ENCODE measurements at places on chromosomes 3 and 15.
A peak's percentile ranks its signal among the peaks of the same experiment; 100 is the strongest.

DNA sequence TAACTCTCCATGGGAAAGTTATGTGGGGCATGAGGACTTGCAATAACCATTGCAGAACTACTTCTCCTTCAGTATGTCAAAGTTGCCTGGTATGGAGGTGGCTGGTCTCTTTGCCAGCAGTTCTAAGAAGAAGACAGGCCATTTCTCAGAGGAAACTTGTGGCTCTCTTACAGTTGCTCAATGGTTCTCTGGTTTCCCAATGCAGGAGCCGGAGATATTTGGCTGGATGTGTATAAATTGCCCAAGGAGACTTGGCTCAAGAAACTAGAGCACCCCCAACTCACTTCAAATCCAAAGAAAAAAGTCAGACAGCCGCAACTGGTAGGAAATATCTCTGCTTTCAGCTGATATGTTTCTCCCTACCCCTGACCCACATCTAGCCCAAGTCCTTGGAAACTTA lies 24.2 kb downstream of the WDR93 start:
- DNase-seq = no peak

DNA sequence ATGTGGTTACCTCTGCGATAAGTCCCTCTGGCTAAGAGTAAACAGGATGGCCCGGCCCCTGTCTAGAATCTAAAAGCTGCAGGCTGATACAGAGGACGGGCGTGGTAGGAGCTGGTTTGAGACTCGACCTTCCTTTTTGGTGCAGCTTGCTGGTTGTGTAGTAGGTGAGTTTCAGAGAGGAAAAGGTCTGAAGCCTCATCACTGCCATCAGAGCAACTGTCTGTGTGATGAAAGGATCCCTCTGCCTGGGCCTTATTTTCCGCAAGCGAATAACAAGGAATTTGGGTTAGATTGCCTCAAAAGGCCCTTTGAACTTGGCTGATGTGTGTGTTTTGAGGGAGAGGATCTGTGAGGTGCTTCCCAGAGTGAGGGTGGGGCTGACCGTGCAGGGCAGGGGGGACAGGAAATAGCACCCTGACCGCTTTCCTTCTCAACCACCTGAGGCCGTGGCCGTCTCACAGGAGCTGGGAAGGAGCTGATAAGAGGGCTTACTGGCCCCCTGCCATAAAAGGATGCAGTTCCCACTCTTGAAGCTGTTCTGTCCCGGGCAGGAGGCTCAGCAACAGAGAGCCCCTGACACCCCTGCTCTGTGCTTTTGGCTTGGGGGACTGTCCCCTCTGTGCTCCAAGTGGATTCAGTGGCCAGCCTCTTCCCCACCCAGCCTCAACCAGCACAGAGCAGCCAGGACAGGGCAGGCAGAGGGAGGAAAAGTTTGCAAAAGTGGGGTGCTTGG lies 45.6 kb upstream of the TFRC start:
- DNase-seq = no peak

- no peak for DNase-seq
These were observed 134.4 kb downstream of the TMCO5A start for GRCh38 chr15:38068626-38069391.

DNA sequence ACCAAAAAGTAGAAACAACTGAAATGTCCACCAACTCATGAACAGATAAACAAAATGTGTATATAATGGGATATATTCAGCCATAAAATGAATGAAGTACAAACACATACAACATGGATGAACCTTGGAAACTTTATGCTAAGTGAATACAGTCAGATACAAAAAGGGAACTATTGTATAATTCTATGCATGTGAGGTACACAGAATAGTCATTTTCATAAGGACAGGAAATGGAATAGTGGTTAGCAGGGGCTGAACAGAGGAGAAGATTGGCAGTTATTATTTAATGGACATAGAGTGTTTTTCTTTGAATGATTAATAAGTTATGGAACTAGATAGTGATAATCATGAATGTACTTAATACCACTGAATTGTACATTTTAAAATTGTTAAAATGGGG lies 20.0 kb upstream of the TRANK1 start:
- DNase-seq = no peak

DNA sequence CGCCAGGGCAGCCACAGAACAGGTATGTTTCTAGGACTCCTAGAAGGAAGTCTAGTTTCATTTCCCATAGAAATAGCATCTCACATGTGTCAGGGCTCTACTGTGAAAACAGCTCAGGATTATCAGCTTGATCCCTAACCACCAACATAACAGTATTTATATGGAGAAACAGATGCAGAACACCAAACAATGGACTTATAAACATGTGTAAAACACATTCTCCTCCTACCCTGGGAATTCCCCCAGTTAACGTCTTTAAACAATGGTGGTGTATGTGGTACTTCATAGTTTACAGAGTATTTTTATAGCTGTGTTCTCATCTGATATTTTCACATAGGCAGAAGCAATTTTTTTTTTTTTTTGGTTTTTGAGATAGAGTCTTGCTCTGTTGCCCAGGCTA lies 9.7 kb downstream of the TNFSF10 start:
- no peak for DNase-seq

DNA sequence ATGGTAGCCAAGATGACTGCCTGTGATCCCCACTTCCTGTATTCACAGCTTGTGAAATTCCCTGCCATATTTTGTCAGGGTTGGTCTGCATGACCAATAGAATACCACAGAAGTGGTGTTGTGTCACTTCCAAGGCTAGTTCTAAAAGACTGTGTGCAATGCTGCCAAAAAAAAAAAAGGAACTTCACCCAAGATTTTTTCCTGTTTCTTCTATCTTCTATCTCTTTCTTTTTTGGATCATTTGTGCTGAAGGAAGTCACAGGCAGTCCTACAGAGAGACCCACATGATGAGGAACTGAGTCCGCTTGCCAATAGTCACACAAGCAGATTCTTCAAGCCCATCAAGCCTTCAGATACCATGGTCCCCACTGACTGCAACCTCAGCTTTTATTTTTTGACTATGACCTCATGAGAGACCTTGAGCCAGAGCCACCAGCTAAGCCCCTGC lies 18.1 kb upstream of the RAF1 start:
- no peak for DNase-seq

- no peak for DNase-seq
These were observed 104.2 kb downstream of the ITPR1 start for GRCh38 chr3:4597208-4597985.

GRCh38 chr3:143526011-143526545 lies 322.2 kb downstream of the SLC9A9 start:
- DNase-seq = no peak

- no peak for DNase-seq
These were observed 18.0 kb downstream of the TNIK start for GRCh38 chr3:171442184-171442583.

DNA sequence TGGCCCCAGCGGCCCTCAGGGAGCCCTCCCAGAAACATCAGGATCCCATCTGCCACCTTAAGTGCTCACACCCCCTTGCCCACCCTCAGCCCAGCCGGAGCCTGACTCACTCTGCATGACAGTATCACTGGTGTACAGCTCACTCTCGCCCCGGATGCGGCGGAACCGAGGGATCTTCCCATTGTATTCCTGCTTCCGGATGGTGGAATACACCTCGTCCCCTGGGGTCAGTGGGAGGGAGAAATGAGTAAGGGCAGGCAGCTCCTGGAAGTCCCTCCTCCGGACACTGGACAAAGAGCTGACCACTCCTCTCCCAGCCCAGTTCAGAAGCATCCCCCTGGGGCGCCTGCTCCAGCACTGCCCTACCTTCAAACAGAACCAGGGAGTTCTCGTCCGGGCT lies 16.5 kb downstream of the SEMA7A start:
- no peak for DNase-seq

- DNase-seq = no peak
These were observed 103.5 kb upstream of the FXR1 start for GRCh38 chr3:180808823-180809575.

- peak; percentile 91 for DNase-seq
These were observed 24.9 kb downstream of the ABTB1 start for GRCh38 chr3:127697551-127698240.

DNA sequence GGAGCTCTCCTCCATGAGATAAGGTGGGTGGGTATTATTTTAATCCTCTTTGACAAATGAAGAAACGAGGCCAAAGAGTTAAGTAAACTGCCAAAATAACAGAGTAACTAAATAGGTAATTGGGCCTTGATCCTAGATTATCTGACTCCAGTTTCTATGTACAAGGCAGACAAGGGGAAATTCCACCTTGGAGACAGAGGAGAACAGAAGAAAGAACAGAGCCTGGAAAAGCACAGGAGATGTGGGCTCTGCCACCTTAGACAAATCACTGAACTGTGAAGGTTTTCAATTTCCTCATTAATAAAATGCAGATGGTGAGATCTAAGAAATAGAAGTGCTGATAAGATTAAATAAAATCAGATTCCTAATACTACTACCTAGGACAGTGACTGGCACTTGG lies 310.2 kb upstream of the TLE3 start:
- no peak for DNase-seq

DNA sequence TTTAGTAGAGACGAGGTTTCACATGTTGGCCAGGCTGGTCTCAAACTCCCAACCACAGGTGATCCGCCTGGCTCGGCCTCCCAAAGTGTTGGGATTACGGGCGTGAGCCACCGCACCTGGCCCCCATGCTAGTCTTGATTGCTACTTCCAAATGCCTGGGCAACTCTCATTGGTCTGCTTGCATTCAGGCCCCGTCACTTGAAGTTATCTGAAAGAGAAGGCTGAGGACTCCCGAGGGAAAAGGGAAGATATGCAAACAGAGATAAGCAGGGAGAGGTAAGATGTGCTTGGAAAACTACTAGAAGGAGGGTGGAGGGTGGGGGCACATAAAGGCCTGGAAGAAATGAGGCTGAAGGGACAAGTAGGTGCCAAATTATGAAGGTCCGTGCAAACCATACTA lies 4.4 kb upstream of the LPP start:
- DNase-seq = no peak

- DNase-seq = no peak
These were observed 10.2 kb downstream of the CD276 start for GRCh38 chr15:73694419-73694818.

GRCh38 chr15:52144656-52145178 lies 32.1 kb upstream of the BCL2L10 start:
- no peak for DNase-seq

GRCh38 chr3:39158148-39158715 lies 4.8 kb upstream of the CSRNP1 start:
- DNase-seq = no peak

GRCh38 chr3:172152874-172153273 lies 113.5 kb downstream of the FNDC3B start:
- DNase-seq = no peak

GRCh38 chr15:42973114-42973513 lies 52.5 kb upstream of the TTBK2 start:
- DNase-seq = no peak

GRCh38 chr3:37718632-37719031 lies 143.0 kb upstream of the CTDSPL start:
- no peak for DNase-seq

DNA sequence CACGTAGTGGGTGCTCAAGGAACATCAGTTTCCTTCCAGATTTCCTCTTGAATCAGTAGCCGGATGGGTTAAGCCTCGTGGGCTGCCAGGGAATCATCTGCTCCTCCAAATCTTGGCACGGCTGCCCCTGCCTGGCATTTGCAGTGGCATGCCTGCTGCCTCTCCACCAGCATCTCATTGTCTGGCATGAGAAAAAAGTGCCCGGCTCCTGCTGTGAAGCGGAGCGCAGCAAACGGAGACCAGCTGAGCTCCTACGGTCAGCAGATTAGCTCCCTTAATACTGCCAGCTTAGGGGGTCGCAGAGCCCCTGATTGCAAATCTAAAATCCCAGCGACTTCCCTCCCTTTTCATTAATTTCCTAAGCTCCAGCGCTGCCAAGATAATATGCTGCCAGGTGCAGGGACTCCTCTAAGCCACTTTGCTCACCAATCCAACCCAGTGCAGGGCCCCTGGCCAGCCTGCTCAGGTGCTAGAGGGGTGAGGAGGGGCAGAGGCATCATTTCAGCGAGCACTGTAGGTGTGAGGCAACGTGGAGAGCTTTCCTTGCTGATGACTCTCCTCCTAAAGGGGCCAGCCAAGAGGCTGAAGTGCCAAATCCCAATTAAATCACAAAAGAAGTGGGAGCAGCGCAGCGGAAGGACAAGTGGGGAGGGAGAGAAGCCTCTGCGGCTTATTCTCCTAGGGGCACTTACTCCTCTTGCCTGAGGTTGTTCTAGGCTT lies 49.6 kb upstream of the ST8SIA2 start:
- DNase-seq = peak; percentile 95

GRCh38 chr15:63051156-63052066 lies 8.9 kb downstream of the TPM1 start:
- no peak for DNase-seq

DNA sequence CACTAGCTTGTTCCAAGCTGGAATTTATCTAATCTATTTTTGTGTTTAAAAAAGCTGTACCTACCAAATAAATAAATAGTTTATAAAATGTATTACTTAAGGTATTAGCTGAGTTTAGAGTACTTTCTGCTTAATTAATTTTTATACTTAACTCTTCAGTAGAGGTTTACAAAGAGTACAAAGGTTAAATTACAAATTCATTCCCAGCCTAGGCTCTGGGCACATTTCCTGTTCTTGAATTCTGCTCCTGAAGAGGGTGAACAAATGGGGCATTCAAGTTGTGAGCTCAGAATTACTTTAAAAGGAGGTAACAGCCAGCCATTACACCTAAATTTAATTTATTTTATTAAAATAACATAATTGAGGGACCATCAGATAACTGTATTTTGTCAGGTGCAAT lies 26.4 kb downstream of the MKRN2 start:
- no peak for DNase-seq

DNA sequence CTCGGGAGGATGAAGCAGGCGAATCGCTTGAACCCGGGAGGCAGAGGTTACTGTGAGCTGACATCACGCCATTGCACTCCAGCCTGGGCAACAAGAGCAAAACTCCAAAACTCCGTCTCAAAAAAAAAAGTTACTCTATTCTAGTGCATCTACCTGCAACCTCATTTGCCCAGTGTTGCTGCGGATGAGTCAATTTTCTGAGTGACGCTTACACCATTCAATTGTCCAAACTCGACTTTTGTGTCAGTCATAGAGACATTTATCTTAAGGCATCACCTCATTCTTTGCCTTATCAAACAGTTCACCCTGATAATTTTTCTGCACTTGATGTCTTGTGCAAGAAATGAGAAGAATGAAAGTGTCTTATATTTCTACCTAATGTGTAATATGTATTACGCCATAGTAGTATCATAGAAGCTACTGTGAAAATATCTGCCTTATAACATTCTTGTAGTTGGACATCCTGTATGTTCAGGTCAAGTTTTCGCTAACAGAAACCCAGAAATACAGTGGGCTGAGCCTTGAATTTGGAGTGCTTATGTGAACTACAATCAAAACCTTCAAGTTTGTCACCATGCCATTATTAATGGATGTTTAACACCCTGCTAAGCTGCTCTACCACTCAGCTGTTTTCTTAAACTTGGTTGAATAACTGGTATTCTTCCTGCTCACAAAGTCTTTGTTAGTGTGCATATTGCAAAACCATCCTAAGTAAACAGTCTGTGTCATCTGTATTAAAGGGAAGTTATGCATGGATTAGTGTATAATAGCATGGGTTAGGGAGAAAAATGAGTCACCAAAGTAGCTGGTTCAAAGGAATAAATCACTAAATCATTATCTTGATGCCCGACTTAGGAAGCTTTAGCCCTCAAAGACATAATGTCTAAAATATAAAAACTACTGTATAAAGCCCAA lies 531.0 kb upstream of the NR2F2 start:
- no peak for DNase-seq
